ENCODE measurements at places on chromosomes 1 and 21.

DNA sequence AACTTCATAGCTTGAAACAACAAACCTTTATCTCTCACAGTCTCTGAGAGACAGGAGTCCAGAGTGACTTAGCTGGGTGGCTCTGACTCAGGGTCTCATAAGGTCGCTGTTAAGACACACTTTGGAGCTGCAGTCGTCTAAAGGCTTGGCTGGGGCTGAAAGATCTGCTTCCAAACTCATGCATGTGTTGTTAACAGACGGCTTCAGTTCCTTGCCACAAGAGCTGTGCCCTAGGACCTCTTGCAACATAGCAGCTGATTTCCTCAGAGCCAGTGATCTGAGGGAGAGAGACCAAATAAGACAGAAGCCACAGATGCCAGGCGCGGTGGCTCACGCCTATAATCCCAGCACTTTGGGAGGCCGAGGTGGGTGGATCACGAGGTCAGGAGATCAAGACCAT, 176.8 kb downstream of the DISC1 start:
- no peak for DNase-seq

- DNase-seq: peak; percentile 70
Measured at GRCh38 chr1:17671314-17671705, 83.8 kb upstream of the ACTL8 start.

DNA sequence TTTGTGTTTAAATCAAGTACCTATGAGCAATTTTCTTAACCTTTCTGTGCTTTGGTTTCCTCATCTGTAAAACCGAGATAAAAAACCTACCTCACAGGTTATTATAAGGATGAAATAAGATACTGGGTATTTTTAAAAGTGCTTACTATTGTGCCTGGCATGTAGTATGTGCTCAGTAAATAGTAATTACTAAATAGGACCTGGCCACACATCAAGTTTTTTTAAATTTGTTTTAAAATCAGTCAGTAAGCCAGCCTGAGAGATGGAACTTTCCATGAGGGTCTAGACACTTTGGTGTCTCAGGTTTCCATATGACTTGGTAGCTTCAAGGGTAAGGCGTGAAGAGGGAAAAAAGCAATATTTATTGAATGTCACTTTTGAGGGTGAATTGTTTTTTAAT, 7.0 kb upstream of the ATF3 start:
- no peak for DNase-seq

- no peak for DNase-seq
Measured at GRCh38 chr21:31220575-31220974, 123.5 kb downstream of the TIAM1 start.

DNA sequence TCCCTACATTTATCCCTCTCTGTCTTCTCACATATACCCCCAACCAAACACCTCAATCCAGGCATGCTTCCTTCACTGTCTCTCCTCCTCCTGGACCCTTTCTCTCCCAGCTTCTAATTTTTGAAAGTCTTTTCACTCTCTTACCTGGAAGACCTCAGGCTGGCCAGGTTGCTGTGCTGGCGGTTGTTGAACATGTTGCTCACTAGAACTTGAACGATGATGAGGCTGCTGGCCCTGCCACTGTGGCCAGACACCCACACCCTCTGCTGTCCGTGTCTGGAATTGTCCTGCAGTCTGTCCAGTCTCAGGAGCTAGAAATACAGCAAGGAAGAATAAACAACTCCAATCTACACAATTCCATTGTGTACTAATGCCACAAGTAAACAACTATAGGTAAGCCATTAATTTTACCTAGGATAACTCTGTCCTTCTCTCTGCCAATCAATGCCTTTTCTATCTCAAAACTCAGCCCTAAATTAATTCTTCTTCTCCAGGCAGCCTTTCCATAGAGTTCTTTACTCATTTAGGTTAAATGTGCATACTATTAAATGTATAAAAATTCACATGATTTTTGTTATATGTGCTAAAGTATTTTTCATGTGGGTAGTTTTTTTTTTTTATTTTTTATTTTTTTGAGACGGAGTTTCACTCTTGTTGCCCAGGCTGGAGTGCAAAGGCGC, 5.1 kb upstream of the CTSK start:
- peak; percentile 51 for DNase-seq

GRCh38 chr1:48940962-48941732, 164.5 kb upstream of the BEND5 start:
- DNase-seq: no peak
